Activated naive CD4-positive, alpha-beta T cell (primary cell): ENCODE measurements at places on chromosomes 6 and 20.

DNA sequence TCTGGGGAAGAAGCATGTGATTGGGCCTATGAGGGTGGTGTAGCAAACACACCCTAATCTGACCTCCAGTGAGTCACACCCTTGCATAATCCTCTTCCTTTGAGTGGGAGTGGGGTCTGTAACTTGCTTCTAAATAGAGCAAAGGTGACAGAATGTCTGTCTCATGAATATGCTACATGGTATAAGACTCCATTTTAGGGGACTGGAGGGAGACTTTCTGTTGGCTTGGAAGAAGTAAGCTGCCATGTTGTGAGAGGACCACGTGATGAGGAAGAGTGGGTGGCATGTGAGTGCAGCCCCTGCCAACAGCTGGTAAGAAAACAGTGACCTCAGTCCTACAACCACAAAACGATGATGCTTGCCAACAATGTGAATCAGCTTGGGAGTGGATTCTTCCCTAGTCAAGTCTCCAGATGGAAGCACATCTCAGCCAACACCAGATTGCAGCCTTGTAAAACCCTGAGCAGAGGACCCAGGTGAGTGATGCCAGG is 3.7 kb downstream of the AK9 start:
- no peak for DNase-seq

- no peak for DNase-seq
These were observed 63.0 kb upstream of the NCOA3 start for GRCh38 chr20:47438464-47439381.

- no peak for DNase-seq
These were observed 70.8 kb downstream of the PYGB start for GRCh38 chr20:25318471-25319240.

- DNase-seq = no peak
These were observed at the start of gene CALHM5 for GRCh38 chr6:116511424-116512110. CALHM5 (plus strand) TSS chr6:116511639; CDS start chr6:116511697, 58 bp downstream.

GRCh38 chr6:70299456-70299855 is 3.4 kb downstream of the COL9A1 start:
- DNase-seq = no peak

DNA sequence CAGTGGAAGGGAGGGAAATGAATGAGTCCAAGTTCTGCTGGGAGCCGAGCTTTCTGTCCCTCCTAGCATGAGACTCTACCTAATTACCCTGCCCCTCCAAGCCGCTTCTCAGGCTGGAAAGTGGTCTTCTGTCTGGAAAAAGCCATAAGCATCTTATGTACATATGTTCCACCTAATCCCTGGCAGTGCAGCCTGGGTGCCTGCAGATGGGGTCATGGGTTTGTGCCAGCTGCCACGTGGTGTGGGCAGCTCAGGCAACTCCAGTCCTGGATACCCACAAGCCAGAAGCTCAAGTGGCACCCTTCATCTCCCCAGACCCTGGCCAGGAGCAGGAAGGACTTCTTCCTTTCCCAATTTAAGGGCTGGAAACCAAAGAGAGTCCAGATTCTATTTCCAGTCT is 253.1 kb downstream of the LY86 start:
- no peak for DNase-seq

DNA sequence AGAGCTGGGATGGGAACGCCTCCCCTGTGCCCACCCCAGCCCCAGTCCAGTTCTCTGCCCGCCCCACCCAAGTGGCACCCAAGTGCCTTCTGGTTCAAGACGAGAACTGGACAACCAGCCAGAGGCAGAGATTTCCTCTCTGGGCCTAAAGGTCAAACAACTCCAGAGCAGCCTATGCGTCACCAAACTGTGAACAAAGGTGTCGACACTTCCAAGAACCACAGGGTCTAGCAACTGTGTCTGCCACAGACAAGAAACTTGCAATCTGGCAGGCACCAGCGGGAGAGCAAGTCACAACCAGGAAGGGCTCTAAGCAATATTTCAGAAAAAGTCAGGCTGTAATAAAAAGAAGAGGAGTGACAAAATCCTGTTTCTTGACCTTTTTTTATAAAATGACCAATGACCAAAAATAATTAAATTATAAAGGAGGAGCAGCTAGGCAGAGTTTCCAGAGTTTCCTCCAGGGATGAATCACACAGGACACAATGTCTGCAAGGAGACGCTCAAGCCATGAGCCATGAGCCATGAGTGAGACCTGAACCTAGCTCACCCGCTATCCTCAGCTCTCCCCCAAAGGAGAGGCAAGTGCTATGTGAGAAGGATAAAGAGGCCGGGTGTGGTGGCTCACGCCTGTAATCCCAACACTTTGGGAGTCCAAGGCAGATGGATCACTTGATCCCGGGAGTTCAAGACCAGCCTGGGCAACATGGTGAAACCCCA is 11.1 kb downstream of the EDEM2 start:
- no peak for DNase-seq

DNA sequence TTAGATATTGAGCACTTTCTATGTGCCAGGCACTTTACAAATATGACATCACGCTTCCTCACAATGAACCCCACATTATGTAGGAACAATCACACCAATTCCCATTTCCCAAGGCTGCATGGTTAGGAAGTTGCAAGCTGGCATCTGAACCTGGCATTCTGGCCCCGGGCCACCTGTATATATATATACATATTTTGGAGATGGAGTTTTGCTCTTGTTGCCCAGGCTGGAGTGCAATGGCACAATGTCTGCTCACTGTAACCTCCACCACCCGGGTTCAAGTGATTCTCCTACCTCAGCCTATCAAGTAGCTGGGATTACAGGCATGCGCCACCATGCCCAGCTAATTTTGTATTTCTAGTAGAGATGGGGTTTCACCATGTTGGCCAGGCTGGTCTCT is 30.4 kb downstream of the SRC start:
- DNase-seq = no peak

DNA sequence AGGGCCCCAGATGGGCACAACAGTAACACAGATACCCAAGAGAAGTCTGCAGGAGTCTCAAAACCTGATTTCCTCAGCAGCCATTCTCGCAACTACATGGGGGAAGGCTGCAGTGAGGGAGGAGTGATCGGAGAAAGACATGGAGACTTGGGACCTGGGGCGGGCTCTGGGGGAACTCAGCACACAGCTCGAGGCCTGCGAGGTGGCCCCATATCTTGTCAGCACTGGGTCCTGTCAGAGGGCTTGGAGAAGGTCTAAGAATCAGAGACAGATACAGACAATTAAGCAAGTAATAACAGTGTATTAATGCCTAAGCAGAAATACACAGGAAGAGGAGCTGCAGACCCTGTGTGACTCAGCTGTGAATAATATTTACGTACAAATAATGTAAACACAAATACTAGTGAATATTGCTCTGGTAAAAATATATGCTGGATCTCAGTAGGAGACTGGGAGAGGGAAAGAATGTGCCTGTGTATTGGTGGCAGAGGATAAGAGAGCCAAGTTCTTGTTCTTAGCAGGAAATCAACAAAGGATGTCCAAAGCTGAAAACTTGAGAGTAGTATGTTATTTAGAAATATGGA is 336.2 kb downstream of the ZFAND3 start:
- DNase-seq = no peak

DNA sequence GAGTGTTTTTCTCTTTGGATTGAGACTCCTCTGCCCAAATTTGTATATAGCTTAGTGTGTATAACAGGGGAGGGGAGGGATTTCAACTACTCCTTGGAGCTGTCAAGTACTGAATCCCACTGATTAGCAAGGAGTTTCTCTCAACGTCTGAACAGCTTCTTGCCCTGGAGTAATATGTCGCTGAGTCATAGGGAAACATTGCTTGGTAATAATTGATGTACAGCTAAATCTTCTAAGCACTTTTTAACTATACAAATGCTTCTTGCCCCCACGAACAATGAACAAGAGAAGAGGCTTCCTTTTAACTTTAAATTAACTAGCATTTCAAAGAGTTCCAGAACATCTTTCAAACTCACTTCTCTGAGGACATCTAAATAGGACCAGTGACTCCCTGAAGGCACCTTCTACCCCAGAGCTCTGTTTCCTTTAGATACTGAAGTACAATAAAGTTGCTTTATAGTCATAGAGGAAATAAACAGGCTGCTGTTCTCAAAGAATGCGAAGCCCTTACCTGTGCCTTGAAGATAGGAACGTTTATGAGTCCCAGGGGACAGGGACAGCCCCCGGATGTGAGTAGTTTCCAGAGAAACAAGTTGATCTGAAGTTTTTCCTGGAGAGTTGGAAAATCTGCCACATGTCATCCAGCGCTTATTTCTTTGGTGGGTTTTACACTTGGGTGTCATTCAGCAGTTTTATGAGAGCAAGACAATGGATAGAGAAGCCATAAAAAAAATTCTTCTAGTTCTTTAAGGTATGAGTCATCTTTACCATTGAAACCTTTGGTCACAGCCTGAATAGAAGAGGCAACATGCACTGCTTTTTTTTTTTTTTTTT is 462.5 kb upstream of the BTBD3 start:
- no peak for DNase-seq

DNA sequence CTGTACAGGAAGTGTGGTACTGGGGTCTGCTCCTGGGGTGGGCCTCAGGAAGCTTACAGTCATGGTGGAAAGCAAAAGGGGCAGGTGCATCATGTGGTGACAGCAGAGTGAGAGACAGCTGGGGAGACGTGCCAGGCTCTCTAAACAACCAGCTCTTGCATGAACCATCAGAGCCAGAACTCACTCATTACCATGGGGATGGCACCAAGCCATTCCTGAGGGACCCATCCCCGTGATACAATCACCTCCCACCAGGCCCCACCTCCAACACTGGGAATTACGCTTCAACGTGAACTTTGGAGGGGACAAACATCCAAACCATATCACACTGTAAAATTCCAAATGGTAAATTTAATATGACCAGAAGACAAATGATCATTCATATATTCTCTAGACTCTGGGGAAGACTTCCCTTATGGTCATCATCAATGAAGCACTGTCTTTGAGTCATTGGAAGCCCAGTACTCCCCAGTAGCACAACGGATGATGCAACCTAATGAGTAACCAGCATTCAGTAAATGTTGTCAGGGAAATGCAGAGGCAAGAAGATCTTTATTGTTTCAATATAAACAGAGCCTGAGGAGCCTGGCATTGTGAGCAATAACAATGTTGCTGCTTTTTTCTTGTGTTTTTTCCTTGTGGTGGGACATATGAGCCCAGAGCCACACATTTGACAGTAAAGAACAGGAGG is 48.2 kb upstream of the RALY start:
- DNase-seq = no peak

DNA sequence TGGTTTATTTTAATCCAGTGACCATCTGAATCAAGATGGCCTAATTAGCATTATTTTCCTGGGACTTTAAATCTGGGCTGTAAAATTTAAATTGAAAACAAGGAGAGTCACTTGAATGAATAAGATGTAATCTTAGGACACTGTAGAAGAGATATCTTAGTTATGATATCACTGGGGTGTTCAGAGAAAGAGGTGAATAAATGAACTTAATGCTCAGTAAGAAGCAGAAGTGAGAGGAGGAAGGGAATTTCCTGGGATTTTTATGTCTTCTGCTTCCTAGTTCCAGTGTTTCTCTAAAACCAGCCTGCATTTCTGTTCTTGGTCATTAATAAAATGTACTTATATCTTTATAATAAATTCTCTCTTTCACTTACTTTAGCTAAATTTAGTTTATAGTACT is 136.8 kb upstream of the PTPRK start:
- no peak for DNase-seq

GRCh38 chr20:63357921-63358905 is 2.9 kb downstream of the CHRNA4 start:
- no peak for DNase-seq

- DNase-seq = no peak
These were observed 14.5 kb downstream of the NPEPL1 start for GRCh38 chr20:58706975-58707681.
